ENCODE measurements at places on chromosomes 2 and 18.
A peak's percentile ranks its signal among the peaks of the same experiment; 100 is the strongest.

GRCh38 chr2:217890445-217890844 is 112.3 kb downstream of the TNS1 start:
- peak; percentile 28 for DNase-seq

- no peak for DNase-seq
These were observed 10.7 kb downstream of the MERTK start for GRCh38 chr2:111909079-111909478.

GRCh38 chr2:27042159-27042661 is 9.3 kb upstream of the AGBL5 start:
- no peak for DNase-seq

- no peak for DNase-seq
These were observed 15.8 kb downstream of the STK17B start for GRCh38 chr2:196155575-196155974.

DNA sequence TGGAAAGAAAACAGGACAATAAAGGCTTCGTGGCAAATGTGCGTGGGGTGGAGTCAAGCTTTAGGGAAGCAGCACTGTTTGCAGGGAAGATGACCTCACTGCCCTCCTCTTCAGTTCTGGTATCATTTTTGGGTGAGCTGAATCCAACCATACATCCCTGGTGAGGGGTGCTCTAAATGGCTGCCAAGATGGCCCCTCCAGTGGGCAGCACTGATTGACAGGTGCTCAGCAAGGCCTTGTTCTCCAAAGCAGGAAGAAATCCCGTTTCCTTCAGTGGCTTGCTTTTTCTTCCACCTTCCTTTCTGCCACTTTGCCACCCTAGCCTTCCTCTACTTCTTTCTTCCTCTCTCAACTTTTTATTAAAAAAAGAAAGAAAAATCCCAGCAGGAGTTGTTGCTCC is 132.8 kb upstream of the SP5 start:
- no peak for DNase-seq

- peak; percentile 20 for DNase-seq
These were observed at the start of gene ESPNL for GRCh38 chr2:238100049-238100820. Gene ESPNL (plus strand): TSS chr2:238100340. CDS start chr2:238100420, 80 bp downstream.

GRCh38 chr2:96874198-96874831 is 4.4 kb upstream of the SEMA4C start:
- DNase-seq: peak; percentile 45

GRCh38 chr2:114461116-114461515 is 18.7 kb downstream of the DPP10 start:
- DNase-seq: no peak

DNA sequence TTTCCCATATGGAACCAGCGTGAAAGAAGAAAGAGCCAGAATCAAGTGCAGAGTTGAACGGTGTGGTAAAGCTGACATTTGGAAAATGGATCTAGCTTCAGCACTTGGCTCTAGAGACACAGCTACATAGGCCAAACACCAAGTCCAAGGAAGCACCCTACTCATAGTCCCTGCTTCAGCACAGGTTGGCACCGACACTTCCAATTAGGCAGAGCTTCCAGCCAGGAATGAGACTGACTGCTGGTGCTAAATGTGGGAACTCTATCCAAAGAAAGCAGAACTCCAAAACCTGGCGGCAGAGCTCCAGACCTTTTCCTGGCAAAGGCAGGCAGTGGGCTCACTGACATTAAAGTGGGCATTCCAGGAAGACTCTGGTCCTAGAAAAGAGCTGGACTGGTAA is 125.4 kb upstream of the CTNNA2 start:
- no peak for DNase-seq

DNA sequence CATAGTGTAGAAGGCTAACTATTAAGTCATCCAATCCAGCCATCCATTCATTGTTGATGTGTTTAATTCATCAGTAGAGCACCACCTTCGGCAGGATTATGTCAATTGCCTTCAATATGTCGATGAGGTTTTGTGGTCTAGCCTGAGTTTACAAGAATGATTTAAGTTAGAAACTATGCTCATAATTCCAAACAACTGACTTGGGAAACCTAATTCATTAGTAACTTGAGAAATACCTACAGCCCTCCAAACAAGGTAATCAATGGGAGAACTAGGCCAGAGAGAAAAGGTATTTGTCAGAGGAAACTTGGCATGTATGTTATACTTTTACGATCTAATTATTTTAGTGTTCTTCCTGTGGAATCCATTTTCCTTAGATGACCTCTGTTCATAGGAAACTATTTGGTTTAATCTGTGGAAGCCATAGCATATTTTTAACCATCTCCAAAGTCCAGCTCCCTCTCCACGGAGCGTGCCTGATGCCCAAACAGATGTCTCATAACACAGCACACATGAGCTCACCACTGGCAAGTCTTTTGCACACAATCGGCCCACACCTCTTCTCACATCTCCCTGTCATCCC is 148.5 kb downstream of the GFPT1 start:
- no peak for DNase-seq

DNA sequence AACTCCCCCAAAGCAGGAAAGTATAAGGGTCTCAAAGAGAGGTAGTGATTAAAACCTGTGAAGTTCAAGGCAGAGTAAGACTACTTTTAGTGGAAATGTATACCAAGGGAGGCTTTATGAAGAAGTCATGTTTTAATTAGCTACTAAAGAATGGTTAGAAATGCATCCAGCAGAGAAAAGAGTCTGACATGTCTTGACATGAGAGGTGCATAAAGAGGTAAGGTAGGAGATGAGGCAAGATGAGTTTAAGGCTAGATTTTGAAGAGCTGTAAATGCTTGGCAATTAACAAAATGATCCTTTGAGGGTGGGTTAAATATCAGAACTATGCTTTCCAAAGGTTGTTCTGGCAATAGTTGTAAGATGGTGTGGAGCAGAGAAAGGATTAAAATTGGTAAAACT is 88.7 kb upstream of the WDSUB1 start:
- peak; percentile 54 for DNase-seq

DNA sequence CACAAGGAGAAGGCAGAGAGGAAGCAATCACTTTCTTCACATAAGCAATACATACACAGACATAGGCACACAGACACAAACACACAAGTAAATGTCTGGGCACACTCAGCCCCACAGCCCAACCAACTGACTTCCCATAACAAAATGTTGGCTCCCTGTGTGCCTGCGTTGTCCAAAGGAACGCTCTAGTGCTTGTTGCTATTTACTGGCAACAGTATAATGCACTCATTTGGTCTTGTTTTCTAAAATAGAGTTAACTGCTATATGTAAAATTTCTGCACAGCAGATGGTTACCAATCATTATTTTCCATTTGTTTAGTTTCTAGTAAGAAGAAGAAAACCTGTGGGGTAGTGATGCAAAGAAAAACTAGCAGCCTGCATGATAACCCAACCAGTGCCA is 16.5 kb downstream of the FIGN start:
- no peak for DNase-seq

DNA sequence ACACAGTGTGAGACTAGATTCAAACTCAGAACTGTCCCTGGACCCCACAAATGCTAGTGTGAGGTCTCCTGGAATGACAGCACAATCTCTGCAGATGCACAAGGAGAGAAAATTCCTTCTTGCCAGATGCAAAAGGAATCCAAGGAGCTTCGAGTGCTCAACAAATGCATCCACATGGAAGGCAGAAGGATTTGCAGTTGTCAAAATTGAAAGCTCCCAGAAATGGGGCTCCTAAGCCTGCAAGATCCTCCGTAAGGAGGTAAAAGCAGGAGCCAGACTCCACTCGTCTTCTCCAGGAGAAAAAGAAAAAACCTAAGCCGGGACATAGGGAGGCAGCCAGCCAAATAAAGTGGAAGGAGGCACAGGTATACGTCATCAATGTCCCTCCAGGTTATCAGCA is 355.0 kb upstream of the KLHL29 start:
- DNase-seq: no peak

- peak; percentile 30 for DNase-seq
These were observed 7.0 kb downstream of the ASIC4 start for GRCh38 chr2:219521066-219521880.

DNA sequence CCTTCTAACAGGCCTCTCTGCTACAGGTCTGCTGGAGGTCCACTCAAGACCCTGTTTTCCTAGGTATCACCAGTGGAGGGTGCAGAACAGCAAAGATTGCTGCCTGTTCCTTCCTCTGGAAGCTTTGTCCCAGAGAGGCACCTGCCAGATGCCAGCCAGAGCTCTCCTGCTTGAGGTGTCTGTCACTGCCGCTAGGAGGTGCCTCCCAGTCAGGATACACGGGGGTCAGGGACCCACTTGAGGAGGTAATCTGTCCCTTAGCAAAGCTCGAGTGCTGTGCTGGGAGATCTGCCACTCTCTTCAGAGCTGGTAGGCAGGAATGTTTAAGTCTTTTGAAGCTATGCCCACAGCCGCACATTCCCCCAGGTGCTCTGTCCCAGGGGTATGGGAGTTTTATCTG is 140.6 kb downstream of the BAZ2B start:
- DNase-seq: no peak

DNA sequence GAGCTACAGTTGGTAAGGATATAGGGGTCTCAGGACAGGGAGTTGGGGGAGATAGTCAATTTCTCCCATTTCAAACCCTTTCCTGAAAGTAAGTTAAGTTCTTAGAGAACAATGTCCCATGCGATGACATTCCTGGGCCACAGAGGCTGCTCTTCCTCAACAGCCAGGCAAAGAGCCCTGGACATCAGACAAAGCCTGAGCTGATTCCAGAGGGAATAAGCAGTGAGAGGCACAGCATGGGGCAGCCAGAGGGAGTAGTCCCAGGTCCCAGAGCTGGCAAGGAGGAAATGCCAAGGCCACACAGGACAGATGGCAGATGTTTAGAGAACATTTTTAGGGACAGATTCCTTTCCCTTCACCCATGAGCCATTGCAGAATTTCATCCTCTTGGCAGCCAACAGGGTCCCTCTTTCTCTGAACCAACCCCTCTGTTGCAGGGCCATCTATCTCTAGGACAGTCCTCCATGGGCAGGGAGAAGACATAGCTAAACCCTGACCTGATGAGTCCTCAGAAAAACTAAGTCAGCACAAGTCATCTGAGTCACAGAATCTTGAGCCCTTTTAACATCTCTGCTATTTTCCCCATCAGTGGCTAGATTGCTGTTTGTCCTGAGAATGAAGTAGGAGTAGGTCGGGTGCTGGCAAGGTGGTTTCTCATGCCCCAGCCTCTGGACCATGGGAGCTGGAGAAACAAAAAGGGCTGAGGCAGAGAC is 81.6 kb upstream of the STPG4 start:
- DNase-seq: no peak

DNA sequence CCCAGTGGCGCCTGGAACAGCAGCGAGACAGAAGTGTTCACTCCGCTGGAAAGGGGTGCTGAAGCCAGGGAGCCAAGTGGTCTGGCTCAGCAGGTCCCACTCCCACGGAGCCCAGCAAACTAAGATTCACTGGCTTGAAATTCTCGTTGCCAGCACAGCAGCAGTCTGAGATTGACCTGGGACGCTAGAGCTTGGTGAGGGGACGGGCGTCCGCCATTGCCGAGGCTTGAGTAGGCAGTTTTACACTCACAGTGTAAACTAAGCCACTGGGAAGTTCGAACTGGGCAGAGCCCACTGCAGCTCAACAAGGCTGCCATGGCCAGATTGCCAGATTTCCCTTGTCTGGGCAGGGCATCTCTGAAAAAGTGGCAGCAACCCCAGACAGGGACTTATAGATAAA is 94.8 kb downstream of the RTTN start:
- DNase-seq: no peak

DNA sequence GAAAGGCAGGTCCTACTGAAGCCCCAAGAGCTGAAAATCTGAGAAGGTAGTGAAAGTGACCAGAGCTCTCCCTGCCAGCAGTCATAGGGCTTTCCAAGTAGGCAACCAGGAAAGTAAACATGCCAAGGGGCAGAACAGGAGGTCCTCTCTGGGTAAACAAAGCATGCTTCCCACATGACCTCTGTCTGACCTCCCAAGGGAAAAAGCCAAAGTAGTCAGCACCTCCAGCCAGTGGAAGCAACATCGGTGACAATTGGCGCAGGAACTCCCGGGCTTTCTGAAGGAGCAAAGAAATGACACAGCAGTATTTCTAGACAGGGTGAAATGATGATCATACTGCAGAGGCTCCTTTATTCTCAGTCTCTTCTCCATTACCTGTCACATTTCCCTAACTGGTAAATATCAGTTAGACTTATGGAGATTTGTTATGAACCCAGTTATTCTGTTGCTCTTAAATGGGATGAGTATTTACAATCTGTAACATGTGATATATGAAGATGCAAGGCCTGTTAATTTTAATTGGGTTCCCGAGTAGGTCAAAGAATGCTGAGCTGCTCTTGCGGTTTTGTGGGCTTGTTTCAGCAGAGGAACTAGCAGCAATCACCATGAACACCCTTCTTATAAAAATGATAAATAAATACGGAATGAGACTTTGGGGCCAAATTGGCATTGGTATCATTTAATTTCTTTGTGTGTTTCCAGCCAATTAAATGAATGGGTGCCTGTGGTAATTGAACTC is 321.0 kb downstream of the RND3 start:
- DNase-seq: no peak

DNA sequence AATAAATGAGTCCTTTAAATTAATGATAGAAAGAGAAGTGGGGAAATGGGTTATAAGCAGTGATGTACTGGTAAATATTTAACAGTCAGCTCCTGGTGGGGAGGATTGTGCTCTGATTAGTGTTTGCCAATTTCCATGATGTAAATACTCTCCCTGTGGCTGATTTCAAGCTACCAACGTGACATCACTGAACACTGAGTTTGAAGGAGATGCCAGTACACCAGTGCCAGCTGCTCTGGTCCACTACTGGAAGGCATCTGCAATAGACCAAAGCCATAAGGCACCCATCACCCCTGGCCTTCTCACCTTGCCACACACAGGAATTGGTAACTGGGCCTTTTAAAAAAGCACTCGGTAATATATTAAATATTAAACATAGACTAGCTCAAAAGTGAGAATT is 77.7 kb downstream of the TGOLN2 start:
- no peak for DNase-seq

- DNase-seq: no peak
These were observed 24.2 kb downstream of the LIPG start for GRCh38 chr18:49585781-49586663.

- no peak for DNase-seq
These were observed 15.9 kb downstream of the EPB41L5 start for GRCh38 chr2:120028795-120029194.

DNA sequence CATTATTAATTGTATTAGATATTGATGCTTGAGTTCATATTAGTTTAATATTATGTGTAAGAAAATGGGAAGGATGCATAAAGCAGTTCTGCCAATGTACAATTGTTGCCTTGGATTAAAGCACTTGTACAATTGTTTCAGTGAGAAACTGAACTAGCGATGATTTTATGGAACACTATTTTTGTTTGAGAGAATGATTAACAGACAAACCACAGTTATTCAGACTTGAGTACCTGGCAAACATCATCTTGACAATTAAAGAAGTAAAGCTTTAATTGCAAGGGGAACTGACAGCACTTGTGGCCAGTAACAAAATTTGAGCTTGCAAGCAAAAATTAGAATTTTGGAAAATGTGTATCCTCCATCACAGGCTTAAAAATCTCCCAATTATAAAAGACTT is 214.3 kb downstream of the RIT2 start:
- DNase-seq: no peak

- no peak for DNase-seq
These were observed 122.4 kb downstream of the NDUFA10 start for GRCh38 chr2:239902749-239903201.

- no peak for DNase-seq
These were observed 374.7 kb downstream of the LNPK start for GRCh38 chr2:175627405-175627804.

GRCh38 chr2:213010106-213010779 is 141.2 kb downstream of the IKZF2 start:
- DNase-seq: peak; percentile 7

- DNase-seq: no peak
These were observed 29.6 kb downstream of the LHCGR start for GRCh38 chr2:48725696-48726494.
